ENCODE measurements at places on chromosomes 4 and X.

GRCh38 chrX:108439426-108439942 lies at the start of gene COL4A5:
TSS of gene COL4A5 (plus strand) at chrX:108439838. CDS start at chrX:108440126, 288 bp downstream.
- no peak for ATAC-seq

DNA sequence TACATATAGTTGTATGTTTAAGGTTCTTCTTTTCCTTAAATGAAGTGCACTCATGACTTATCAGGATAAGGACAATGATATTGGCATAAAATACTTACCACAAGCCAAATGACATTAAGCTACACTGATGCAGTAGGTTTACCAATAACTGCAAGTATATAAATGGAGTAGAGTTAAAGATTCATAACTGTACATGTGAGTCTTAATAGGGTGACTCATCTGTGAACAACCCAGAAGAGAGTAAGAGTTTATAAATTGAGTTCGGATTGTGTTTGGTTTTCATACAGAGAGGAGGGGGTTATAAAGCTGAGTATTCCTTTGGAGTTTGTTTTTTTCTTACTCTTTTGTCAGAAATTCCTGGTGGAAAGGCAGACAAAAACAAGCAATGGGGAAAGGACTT lies 144.8 kb downstream of the TLL1 start:
- ATAC-seq, result no peak

- no peak for ATAC-seq
Measured at GRCh38 chr4:117514391-117515175, 429.2 kb upstream of the TRAM1L1 start.

DNA sequence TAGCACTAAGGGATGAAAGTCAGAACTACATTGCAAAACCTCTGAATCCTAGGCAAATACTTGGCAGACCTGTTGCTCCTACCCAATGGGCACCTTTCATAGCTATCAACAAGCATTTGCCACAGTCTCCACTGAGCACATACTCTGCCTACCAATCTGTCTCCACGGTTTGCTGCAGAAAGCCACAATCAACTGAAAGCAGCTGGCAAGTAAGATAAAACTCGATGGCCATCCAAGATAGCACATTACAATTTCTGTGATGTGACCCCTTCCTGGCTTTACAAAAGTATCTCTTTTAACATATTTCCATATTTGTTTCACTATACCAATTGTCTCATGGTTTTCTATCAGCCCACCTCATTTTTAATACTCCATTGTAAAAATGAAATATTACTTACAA lies 1060.5 kb upstream of the INTU start:
- no peak for ATAC-seq
